ENCODE measurements at places on chromosomes 12 and 14.
A peak's percentile ranks its signal among the peaks of the same experiment; 100 is the strongest.

GRCh38 chr14:50795909-50796308 is 35.1 kb downstream of the NIN start:
- no peak for DNase-seq

- DNase-seq = no peak
Measured at GRCh38 chr12:111521801-111522200, 77.3 kb downstream of the ATXN2 start.

- DNase-seq = no peak
Measured at GRCh38 chr14:93996130-93996695, 888 bp upstream of the CCDC197 start.

DNA sequence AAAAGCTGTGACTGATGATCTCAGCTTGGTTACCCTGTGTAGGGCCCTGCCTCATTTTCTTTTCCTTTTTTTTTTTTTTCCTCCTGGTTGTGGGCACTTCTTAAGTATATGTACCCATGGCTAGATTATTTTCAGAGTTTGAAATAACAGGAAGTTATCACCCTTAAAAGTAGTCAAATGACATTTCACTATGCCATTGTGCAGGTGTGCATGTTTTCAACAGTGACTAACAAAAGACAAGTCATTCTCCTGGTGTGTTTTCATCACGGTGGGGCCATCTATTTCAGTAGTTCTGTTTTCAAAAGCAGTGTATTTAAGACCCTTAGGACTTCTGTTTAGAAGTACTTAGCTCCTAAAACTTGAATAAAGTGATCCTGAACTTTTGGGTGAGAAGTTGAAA is 15.0 kb downstream of the GABARAPL1 start:
- no peak for DNase-seq

GRCh38 chr12:3436461-3437065 is 54.4 kb upstream of the PRMT8 start:
- DNase-seq = no peak

- DNase-seq = peak; percentile 58
Measured at GRCh38 chr12:115761784-115762183, 515.7 kb downstream of the MED13L start.

- DNase-seq = peak; percentile 62
Measured at GRCh38 chr14:51365241-51365965, 125.4 kb downstream of the TMX1 start.

DNA sequence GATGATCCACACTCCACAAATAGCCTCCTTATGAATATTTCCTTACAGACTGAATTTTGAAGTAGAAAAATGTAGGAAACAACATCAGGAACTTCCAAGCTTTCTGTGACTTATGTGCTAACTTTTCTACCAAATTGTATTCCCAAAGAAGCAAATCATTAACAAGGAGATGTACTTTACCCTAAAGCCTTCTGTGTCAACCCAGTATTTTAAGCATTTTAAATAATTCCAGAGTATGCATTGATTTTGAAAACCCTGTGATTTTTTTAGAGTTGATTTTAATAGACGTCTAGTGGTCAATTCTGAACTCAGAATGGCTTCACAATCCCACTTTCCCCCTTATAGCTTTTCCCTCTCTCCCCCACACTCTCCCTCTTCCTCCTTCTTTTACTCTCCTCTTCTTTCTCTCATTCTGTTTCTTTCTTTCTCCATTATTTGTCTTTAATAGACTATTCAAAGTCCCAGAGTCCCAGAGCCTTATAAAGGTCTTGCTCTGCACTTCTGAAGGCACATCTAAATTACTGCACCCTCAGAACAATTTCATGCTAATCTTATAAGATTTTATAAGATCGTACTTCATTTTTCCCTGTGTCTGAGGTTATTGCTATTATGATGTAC is 10.1 kb upstream of the MYF6 start:
- DNase-seq = no peak

- no peak for DNase-seq
Measured at GRCh38 chr12:67772267-67773169, 124.0 kb downstream of the DYRK2 start.

DNA sequence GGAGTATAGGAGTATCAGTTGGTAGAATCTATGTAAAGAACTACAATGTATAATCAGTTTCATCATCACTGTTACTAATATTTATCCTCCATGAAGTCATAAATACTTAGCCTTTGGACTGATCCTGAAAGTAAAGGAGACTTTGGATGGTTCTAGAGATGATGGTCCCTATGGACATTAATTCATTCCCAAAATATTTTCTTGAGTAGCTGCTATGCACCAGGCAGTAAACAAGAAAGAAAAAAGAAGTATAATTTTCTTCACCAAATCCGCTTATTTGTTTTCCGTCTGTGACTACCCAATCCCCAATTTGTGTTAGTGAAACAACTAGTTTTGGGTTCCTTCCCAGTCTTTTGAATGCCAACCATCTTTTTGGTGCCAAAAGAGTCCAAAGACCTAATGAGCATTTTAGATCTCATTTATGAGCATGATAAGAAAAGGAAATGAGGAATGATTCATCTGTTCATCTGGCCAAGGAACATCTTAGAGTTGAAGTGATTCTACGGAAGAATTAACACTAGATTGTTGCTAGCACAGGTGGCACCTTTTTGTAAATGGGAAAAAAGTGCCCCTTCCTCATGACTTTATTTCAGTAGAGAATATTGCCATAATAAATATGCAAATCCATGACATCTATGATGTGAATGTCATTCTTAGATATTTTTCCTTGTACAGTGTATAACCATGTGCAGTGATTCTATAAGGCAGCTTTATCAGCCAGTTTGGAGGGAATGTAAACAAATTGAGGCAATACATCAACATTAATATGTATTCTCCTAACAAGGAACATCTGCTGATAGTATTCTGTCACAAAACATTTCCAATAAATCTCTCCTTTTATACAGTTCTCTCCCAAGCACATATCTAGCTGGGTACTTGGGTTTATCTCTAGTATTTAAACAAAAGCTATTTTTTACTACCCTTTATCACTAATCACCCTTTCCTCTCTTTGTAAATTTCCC is 85.1 kb upstream of the CCDC91 start:
- DNase-seq = no peak

DNA sequence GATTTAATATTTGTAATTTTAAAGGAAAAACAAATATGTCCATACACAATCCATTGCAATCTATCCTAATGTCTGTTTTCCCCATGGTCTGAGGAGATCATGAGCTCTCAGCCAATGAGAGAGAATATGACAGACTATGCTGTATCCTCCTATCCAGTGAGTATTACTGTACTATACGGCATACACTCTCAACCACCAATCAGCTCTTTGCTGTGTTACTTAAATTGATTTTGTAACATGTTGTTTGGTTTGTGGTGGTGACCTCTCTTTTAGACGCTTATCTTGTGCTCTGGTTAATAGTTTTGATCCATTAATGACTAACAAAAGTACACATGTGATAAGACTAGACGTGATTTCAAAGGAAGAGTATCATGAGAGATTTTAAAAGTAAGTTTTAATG is 231.5 kb upstream of the FOXN3 start:
- DNase-seq = no peak

GRCh38 chr14:81449114-81449513 is 49.0 kb upstream of the STON2 start:
- peak; percentile 31 for DNase-seq

- DNase-seq = no peak
Measured at GRCh38 chr12:68180792-68181744, 21.5 kb upstream of the IFNG start.

DNA sequence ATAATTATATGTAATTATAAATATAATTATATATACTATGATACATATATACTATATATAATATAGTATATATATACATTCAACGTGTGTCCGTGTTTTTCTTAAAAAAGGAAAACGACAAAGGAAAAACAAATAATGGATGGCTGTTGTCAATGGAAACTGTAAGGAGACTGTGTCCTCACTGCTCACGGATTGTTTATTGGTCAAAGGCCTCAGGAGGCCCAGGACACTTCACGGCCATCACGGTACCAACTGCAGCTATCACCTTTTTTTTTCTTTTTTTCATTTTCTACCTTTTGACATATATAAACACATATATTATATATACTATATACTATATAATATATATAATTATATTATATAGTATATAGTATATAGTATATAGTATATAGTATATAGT is 113.4 kb downstream of the SPTSSA start:
- DNase-seq = no peak

DNA sequence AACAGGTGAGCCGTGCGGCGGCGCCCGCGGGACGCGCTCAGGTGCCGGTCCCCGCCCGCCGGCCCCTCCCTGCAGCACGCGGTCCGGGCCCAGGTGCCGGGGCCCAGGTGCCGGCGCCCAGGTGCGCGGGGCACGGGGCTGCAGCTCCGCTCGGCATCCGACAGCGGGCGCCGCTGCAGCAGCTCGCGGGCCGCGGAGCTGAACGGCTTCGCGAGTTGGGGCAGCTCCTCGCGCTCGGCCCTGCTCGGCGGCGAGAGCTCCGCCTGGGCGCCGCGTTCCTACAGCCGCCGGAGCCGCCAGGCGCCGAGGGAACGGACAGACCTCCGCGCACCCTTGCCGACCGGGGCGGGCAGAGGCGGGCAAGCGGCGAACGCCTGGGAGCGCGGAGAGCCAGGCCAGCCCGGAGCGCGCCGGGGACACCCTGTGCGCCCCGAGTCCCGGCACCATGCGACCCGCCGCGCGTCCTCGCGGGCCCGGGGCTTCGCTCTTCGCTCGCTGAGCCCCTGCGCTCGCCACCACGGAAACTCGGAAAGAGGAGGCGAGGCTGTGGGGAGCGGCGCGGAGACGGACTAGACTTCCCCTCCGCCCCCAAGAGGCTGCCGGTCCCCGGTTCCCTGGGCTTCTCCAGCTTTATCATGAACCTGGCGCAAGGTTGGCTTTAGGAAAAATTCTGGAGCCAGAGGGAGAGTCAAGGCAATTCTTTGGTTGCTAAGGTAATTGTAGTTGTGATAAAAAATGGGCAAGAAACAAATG is at the start of gene RGS6:
RGS6 (plus strand) TSS at position 201 of the 753 bp plus-strand sequence.
- DNase-seq = peak; percentile 3

DNA sequence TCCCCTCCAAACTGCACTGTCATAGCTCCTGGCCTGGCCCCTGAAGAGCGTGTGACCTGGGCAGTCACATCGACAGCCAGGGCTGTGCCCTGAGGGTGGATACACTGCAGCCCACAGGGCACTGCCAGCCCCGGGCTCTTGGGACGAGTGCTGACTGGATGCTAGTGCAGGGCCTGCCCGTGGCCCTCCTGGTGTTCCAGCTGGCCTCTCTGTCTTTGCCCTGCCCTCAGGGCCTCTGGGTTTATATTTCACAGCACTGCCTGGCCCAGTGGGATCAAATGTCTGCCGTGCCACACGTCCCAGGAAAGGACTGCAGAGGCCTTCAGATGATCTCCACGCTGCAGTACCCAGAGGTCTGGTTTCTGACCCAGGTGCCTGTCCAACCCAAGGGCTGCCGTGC is 10.1 kb upstream of the CCDC197 start:
- DNase-seq = no peak

DNA sequence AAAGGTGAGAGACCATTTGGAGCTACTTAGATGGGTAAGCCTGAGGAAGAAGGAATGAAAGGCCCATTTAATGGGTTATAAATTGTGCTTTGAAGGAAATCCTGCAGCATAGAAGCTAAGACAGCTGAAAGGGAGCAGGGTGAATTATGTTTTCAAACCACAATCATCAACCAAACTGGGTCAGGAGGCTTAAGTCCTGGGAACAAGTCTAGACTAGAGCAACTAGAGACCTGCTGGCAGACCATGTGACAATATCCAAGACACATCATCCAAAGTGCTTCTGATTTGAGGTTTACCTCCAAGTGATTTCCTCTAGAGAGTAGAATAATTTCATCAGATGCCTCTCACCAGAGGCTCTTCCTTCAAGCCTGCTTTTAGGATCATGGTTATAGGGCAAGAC is 53.7 kb downstream of the MAP3K9 start:
- no peak for DNase-seq

- no peak for DNase-seq
Measured at GRCh38 chr12:6820166-6820565, 1.5 kb upstream of the GPR162 start.

GRCh38 chr14:76690502-76691105 is 70.7 kb upstream of the VASH1 start:
- no peak for DNase-seq

- DNase-seq = no peak
Measured at GRCh38 chr12:80776706-80777105, 60.0 kb downstream of the MYF5 start.

DNA sequence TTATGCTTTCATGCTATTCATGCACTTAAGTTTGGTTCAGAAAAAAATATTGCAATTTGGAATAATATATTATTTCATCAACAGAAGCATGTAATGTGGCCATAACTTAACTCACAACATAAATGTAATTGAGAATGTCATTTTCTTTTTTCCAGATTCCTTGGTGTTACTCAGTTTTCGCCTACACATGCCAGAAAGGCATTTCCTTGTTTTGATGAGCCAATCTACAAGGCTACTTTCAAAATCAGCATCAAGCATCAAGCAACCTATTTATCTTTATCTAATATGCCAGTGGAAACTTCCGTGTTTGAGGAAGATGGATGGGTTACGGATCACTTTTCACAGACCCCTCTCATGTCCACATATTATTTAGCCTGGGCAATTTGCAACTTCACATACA is 14.4 kb downstream of the TRHDE start:
- peak; percentile 27 for DNase-seq

DNA sequence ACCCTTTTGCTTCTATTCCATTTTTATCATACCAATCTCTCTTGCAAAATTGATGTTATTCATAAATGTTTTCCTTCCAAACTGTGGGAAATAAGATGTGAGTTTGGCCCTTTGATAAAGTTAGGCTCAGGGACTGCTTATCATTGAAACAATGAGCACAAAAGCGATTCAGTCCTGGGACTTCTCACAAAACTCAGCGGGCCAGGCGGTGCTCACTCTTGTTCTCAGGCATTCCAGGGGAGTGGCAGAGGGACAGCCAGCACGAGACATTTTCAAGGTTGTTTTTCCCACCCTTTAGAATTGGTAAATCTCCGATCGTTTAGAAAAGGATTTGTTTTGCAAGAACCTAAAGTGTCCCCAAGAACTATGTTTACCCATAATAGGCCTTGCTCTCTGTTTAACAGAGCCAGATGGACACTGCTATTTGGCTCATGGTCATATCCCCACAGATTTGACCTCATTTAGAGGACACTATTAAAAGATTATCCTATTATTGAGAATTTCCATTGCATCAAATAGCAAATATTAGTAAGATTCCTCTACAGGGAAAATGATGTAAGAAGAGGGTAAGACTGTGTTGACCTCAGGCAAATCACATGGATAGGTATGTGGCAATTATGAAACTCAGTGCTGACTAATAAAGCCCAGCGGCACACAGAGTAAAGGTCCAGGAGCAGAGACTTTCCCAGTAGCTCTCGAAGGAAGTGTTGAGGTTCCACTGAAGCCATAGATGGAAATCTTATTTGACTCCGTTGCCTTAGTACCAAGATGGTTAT is 102.7 kb upstream of the USP44 start:
- DNase-seq = peak; percentile 89

DNA sequence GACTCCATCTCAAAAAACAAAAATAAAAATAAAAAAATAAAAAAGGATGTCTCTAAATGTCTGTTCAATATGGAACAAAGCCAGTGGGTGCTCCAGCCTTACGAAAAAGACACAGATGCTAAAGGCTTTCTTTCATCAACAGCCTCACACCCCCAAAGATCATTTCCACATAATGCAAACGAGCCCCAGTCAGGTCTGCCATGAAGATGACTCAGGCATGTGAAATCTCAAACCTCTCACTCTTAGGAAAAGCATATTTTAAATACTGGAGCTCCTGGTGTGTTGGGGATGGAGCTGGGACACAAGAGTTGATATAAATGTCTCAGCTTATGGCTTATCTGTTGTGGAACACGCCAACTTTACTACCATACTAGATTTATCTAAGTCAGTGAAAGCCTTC is 49.9 kb upstream of the PLXNC1 start:
- DNase-seq = peak; percentile 55

GRCh38 chr12:39815746-39816145 is 196.1 kb upstream of the ABCD2 start:
- no peak for DNase-seq

Measured in foreskin fibroblast (primary cell).